IgD-negative memory B cell (primary cell): ENCODE measurements at places on chromosomes 13 and 19. TPM values are rescaled to one million over a fixed set of nuclear protein-coding genes. Genes with fewer than 3 reads are reported as not detected.

TMPRSS9 gene
- not detected for polyA plus RNA-seq

ERFL gene
- not detected for polyA plus RNA-seq

GARIN5A gene
- 0.53 TPM for polyA plus RNA-seq

CCDC194 gene
- not detected for polyA plus RNA-seq

UBE2L5 gene
- polyA plus RNA-seq, result not detected

C19orf18 gene
- polyA plus RNA-seq, result not detected

GJB6 gene
- not detected for polyA plus RNA-seq

ETV2 gene
- polyA plus RNA-seq, result 0.50 TPM
